ENCODE measurements at places on chromosomes 1 and 21.

- DNase-seq: peak; percentile 52
- peaks cover 9% of the 10 kb centered on the region for H3K27me3 ChIP-seq
- no peak overlapping the region for H3K27ac ChIP-seq
- no peaks in the 10 kb centered on the region for H3K36me3 ChIP-seq
- H3K4me1 ChIP-seq: peaks cover 7% of the 10 kb centered on the region
- H3K4me3 ChIP-seq: no peak overlapping the region
These were observed 1.8 kb downstream of the AGPAT3 start for GRCh38 chr21:43866659-43867331.

DNA sequence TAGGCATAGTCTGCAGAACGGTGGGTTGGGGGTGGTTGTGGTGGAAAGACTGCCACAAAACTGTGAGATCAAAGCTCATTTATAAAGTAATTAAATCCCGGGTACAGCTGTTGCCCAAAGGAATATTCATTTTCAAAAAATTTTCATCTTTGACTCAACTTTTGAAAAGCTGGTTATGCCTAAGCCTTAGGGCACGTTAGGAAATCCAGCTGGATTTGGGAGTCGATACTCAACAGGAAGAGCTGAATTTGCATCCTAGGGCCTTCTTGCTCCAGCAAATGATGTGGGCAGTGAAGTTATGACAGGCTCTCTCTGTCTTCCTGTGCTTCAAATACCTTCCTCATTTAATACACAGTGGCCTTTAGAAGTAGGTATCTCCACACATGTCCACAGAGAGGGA is 31.7 kb downstream of the ZP4 start:
- no peak overlapping the region for H3K4me3 ChIP-seq
- DNase-seq: no peak
- H3K4me1 ChIP-seq: peaks cover 7% of the 10 kb centered on the region
- H3K36me3 ChIP-seq: no peaks in the 10 kb centered on the region

DNA sequence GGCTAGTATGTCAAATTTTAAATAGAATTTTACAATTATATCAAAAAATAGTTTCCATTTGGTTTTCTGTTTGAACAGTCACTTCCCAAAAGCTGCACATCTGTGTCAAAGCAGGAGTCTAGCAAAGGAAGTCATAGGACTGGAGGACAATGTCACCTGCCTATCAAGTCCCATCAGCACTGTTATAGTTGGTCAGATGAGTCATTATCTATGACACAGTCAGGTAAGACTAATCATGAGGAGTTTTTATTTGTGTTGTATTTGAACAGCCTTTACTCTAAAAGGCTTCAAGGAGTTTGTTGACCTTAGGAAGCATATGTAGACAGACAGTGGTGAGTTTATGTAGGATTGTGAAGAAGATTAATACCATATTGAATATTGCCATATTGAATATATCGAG is 74.2 kb upstream of the QSOX1 start:
- H3K27ac ChIP-seq: no peak overlapping the region
- no peaks in the 10 kb centered on the region for H3K4me1 ChIP-seq
- H3K4me3 ChIP-seq: no peak overlapping the region
- DNase-seq: no peak

DNA sequence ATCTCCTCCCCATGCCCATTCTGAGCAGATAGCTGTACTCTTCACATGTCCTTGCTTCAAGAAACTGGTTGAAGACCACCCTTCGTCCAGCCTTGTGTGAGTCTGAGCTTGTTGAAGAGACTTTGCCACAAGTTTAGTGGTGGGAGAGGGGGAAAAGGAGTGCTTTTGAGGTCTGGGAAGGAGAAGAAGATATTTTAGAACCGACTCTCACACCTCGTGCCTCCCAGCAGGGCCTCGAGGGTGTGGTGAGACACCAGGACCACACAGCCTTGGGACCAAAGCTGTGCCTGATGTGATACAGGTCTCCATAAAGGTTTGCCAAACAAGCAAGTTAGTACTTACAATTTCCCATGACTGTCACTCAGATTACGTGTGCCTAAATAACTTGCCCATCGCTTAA is 201.8 kb downstream of the DYRK1A start:
- H3K4me3 ChIP-seq: no peak overlapping the region
- no peak overlapping the region for H3K27ac ChIP-seq
- H3K27me3 ChIP-seq: no peaks in the 10 kb centered on the region
- DNase-seq: no peak
- H3K4me1 ChIP-seq: peaks cover 12% of the 10 kb centered on the region
- no peaks in the 10 kb centered on the region for H3K36me3 ChIP-seq

- peak; percentile 92 for DNase-seq
- no peaks in the 10 kb centered on the region for H3K36me3 ChIP-seq
- no peaks in the 10 kb centered on the region for H3K27me3 ChIP-seq
- H3K4me3 ChIP-seq: peak within 1 kb of the TSS; percentile 97
- peaks cover 15% of the 10 kb centered on the region for H3K4me1 ChIP-seq
These were observed at the start of gene CNN3 for GRCh38 chr1:94926915-94927404. CNN3 (minus strand) TSS chr1:94927110; CDS start chr1:94926894, 216 bp downstream.

GRCh38 chr1:8197493-8198282 is 120.2 kb upstream of the SLC45A1 start:
- no peaks in the 10 kb centered on the region for H3K36me3 ChIP-seq
- peaks cover 8% of the 10 kb centered on the region for H3K4me1 ChIP-seq

GRCh38 chr1:67978890-67979516 is 71.4 kb downstream of the DIRAS3 start:
- no peaks in the 10 kb centered on the region for H3K27me3 ChIP-seq
- no peak for DNase-seq
- no peak overlapping the region for H3K27ac ChIP-seq
- H3K4me1 ChIP-seq: no peaks in the 10 kb centered on the region

- peaks cover 30% of the 10 kb centered on the region for H3K36me3 ChIP-seq
- peak; percentile 68 for DNase-seq
- H3K4me3 ChIP-seq: peak overlapping the region; percentile 19
- H3K27ac ChIP-seq: peak overlapping the region; percentile 61
- peaks cover 13% of the 10 kb centered on the region for H3K27me3 ChIP-seq
- H3K4me1 ChIP-seq: peaks cover 30% of the 10 kb centered on the region
These were observed 3.0 kb downstream of the ZC3H12A start for GRCh38 chr1:37477198-37477931.

DNA sequence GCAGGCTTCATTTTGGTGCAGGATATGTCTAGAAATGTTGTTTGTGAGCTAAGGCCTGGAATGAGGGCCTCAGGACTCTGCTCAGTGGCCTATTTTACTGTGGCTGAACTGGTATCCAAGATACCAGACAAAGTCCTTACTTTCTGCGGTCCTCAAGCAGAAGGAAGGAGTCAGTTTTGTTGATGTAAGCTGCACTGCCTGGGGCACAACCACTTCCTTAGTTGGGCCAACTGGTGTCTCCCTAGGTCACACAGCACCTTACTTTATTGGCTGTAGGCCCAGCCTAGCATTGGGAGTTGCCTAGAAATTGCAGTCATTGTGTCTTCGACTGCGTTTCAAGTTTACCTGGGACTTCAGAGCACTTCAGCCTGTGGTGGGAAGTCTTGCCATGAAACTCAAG is 1322.7 kb downstream of the AMY1C start:
- no peak overlapping the region for H3K4me3 ChIP-seq
- no peaks in the 10 kb centered on the region for H3K36me3 ChIP-seq
- DNase-seq: no peak
- no peaks in the 10 kb centered on the region for H3K27me3 ChIP-seq
- no peaks in the 10 kb centered on the region for H3K4me1 ChIP-seq

DNA sequence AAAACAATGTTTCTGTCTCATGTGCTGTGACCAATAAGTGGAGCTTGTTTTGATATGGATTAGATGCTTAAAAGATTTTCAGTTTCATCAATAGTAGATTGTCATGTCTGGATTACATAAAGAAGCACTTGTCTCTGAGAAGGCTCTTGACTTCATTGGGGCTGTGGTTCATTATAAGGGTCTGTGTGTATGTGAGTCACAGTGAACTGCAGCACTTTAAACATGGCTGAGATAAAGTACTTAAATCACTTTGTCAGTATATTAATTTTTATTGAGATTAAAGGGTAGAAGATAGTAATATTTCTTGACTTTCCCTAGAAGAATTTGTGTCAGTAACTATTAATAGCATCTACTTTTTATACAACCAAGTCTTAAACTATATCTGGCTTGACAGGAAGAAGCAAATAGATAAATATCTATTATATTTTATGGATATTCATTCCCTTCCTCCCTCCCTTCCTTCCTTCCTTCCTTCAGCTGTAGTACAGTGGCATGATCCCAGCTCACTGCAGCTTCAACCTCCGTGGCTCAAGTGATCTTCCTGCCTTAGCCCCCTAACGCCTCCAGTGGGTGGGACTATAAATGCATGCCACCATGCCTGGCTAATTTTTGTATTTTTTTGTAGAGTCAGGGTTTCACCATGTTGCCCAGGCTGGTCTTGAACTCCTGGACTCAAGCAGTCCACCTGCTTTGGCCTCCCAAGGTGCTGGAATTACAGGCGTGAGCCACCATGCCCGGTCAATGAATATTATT is 48.8 kb downstream of the ZFYVE9 start:
- H3K27me3 ChIP-seq: no peaks in the 10 kb centered on the region
- no peak overlapping the region for H3K4me3 ChIP-seq
- no peak for DNase-seq
- no peaks in the 10 kb centered on the region for H3K36me3 ChIP-seq

DNA sequence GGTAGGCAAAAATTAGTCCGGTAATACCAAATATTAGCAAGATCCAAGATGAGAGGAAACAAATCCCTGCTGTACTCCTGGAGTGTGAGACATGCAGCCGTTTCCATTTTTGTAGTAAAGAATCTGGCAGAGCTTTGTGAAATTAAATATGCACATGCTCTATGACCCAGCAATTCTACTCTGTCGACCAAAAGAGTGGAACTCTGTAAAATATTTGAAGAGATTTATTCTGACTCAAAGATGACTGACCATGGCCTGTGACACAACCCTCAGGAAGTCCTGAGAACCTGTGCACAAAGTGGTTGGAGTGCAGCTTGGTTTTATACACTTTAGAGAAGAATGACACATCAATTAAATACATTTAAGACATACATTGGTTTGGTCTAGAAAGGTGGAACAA is 16.2 kb downstream of the HAX1 start:
- no peaks in the 10 kb centered on the region for H3K27me3 ChIP-seq
- no peaks in the 10 kb centered on the region for H3K36me3 ChIP-seq
- H3K27ac ChIP-seq: no peak overlapping the region
- H3K4me1 ChIP-seq: no peaks in the 10 kb centered on the region

DNA sequence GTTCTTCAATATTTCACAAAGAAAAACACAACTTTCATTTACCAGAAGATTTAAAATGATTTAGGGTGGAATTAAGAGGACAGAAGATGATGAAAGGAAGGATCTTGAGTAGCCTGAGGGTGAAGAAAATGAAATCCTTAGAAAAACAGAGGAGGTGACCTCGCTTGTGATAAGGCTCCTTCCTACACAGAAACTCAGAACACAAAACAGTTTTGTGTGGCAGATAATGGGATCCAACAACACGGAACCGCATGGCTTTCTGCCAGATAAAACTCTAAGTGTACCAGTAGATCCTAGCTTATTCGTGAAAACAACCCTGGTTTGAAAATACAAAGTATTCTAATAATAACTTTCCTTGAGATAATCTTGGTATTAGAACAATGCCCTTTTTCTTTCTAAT is 74.0 kb upstream of the EXO1 start:
- no peak overlapping the region for H3K27ac ChIP-seq
- H3K36me3 ChIP-seq: no peaks in the 10 kb centered on the region
- H3K4me1 ChIP-seq: no peaks in the 10 kb centered on the region
- H3K4me3 ChIP-seq: no peak overlapping the region
- H3K27me3 ChIP-seq: no peaks in the 10 kb centered on the region
- DNase-seq: no peak

All from H1 (cell line).